Activated CD4-positive, alpha-beta memory T cell treated with anti-CD3 and anti-CD28 coated beads for 36 hours (primary cell): ENCODE measurements at places on chromosomes 13 and 19. TPM values are rescaled to one million over a fixed set of nuclear protein-coding genes. Genes with fewer than 3 reads are reported as not detected.
A peak's percentile ranks its signal among the peaks of the same experiment; 100 is the strongest.

DNA sequence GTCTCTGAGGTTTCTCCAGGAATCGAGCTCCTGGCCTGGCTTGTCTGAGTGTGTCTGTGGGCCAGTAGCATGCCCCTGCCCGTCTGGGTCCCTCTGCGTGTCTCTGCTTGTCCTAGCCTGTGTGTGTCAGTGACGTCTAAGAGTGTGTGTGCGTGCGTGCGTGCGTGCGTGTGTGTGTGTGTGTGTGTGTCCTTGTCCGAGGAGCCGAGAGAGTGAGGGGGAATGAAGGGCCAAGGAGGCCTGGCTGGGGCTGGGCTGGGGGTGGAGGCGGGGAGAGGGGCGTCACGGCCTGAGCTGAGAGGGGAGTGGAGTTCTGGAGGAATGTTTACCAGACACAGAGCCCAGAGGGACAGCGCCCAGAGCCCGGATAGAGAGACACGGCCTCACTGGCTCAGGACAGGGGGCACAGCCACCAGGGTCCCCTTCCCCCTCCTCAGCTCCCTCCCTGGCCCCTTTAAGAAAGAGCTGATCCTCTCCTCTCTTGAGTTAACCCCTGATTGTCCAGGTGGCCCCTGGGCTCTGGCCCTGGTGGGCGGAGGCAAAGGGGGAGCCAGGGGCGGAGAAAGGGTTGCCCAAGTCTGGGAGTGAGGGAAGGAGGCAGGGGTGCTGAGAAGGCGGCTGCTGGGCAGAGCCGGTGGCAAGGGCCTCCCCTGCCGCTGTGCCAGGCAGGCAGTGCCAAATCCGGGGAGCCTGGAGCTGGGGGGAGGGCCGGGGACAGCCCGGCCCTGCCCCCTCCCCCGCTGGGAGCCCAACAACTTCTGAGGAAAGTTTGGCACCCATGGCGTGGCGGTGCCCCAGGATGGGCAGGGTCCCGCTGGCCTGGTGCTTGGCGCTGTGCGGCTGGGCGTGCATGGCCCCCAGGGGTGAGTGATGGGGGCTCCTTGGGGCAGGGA lies at the start of gene AXL:
AXL (plus strand) TSS at position 609 of the 893 bp plus-strand sequence; CDS start at position 779, 170 bp downstream.
- H3K27ac ChIP-seq = no peak within 1 kb of the TSS
- DNase-seq = no peak
- H3K4me1 ChIP-seq = no peaks in the 10 kb centered on the region
- no peak within 1 kb of the TSS for H3K4me3 ChIP-seq
- H3K27me3 ChIP-seq = peaks cover 23% of the 10 kb centered on the region

DNA sequence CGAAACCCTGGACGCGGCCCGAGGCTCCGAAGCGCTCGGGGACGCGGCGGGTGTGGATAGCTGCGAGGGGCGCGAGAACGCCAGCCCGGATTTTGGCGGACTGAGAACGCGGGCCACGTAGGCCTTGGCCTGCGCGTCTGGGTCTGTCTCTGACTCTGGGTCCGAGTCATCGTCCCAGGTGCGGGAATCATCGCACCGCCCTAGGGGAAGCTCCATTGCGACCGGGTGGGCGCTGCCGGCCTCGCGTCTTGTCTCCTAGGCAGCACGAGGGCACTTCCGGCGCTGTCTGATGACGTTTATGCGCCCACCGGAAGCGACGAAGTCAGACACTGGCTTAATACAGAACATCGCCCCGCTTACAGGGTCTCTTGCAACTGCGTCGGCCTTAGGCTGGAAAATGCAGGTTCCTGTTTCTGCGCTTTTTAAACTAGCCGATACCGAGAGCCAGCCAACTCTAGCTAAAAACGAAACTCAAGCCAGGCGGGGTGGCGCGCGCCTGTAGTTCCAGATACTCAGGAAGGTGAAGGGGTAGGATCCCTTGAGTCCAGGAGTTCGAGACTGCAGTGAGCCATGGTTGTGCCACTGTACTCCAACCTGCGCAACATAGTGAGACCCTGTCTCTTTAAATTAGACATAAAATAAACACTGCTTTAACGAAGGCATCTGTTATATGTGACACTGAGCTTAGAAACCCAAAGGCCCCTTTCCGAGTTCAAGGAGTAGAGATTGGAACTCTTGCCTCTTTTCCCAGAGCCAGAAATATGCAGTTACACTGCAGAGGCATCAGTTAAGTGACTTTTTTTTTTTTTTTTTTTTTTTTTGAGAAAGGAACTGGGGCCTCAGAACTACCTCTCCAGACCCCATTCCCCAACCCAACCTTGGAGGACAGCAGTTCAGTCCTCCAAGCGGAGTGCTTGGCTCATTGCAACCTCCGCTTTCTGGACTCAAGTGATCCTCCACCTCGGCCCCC lies at the start of gene FBXW9:
FBXW9 (minus strand) TSS at position 266 of the 970 bp plus-strand sequence; CDS start at position 216, 50 bp downstream.
- peak within 1 kb of the TSS; percentile 84 for H3K4me3 ChIP-seq
- H3K4me1 ChIP-seq = peaks cover 14% of the 10 kb centered on the region

The ERVV-1 gene
- total RNA-seq = not detected

The KIR2DL1 gene
- not detected for total RNA-seq

GRCh38 chr19:50458396-50459066 lies 17.8 kb upstream of the EMC10 start:
- H3K27ac ChIP-seq = no peak overlapping the region
- H3K4me1 ChIP-seq = peaks cover 13% of the 10 kb centered on the region
- H3K4me3 ChIP-seq = no peak overlapping the region
- H3K27me3 ChIP-seq = peaks cover 39% of the 10 kb centered on the region
- no peaks in the 10 kb centered on the region for H3K36me3 ChIP-seq

DNA sequence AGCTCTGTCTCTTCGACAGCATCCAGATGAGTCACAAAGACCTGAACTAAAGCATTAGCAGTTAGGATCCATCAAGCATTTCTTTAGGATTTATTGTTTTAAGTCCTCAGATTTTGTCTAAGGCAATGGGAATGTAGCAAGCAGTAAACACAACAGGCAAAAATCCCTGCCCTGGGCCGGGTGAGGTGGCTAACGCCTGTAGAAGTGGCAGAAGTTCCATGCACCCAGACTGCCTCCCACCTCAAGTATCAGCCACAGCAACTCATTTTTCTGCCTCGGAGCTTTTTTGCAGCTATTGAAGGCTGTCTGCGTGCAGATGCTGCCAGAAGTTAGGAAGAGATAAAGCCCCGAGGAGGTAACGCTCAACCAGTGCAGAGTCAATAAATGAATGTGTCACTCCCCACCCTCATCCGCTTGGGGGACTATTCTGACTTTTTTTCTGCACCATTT lies 47.1 kb upstream of the MRI1 start:
- no peak for DNase-seq
- no peaks in the 10 kb centered on the region for H3K4me1 ChIP-seq
- H3K36me3 ChIP-seq = peaks cover 3% of the 10 kb centered on the region
- no peak overlapping the region for H3K27ac ChIP-seq
- H3K4me3 ChIP-seq = no peak overlapping the region

GRCh38 chr19:51146751-51147150 lies 4.7 kb downstream of the SIGLEC7 start:
- H3K4me3 ChIP-seq = no peak overlapping the region
- H3K36me3 ChIP-seq = no peaks in the 10 kb centered on the region
- H3K27me3 ChIP-seq = peaks cover 2% of the 10 kb centered on the region
- DNase-seq = no peak
- no peaks in the 10 kb centered on the region for H3K4me1 ChIP-seq
- H3K27ac ChIP-seq = no peak overlapping the region

DNA sequence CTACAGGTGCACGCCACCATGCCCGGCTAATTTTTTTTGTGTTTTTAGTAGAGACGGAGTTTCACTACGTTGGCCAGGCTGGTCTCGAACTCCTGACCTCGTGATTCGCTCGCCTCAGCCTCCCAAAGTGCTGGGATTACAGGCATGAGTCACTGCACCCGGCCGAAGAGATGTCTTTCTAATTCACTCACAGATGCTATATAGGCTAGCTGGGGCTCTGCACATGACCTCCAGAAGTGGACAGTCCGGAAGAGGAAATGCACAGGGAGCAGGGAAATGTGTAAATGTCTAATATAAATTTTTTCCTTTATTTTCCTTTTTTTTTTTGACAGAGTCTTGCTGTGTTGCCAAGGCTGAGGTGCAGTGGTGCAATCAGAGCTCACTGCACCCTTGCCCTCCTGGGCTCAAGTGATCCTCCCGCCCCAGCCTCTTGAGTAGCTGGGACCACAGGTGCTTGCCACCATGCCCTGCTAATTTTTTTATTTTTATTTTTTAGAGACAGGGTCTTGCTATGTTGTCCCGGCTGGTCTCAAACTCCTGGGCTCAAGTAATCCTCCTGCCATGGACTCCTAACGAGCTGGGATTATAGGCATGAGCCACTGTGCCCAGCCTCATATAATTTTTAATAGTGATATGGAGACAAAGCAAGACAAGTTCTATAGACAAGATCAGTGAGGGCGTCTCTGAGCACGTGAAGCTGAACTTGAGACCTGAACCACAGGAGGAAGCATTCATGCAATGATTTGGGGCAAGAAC lies 8.4 kb downstream of the GIPC1 start:
- no peaks in the 10 kb centered on the region for H3K27me3 ChIP-seq
- DNase-seq = no peak
- peaks cover 6% of the 10 kb centered on the region for H3K36me3 ChIP-seq
- no peak overlapping the region for H3K4me3 ChIP-seq
